ENCODE measurements at places on chromosomes 1 and 21.

GRCh38 chr1:93178418-93178817, 1.8 kb downstream of the TMED5 start:
- no peak for DNase-seq

- DNase-seq, result no peak
These were observed 9.1 kb upstream of the C1QA start for GRCh38 chr1:22627331-22627730.

DNA sequence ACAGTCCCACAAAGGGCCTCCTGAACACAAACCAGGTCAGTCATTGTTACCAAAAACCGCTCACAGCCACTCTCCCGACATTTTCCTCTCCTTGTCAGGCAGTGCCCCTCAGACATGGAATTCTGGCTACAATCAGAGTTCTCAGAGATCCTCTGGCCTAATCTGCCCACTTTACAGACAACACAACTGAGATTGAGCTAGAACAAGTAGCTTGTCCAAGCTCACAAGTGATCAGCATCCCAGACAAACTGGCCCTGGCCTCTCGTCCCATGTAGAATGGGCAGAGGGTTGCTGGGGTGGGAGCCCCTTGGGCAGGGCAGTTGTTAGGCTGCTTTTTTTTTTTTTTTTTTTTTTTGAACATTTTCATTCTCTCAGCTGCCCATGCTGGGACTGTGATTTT, 57.2 kb downstream of the KCNN3 start:
- DNase-seq, result no peak

- DNase-seq, result no peak
These were observed 666.0 kb upstream of the PLXNA2 start for GRCh38 chr1:208910161-208910560.

DNA sequence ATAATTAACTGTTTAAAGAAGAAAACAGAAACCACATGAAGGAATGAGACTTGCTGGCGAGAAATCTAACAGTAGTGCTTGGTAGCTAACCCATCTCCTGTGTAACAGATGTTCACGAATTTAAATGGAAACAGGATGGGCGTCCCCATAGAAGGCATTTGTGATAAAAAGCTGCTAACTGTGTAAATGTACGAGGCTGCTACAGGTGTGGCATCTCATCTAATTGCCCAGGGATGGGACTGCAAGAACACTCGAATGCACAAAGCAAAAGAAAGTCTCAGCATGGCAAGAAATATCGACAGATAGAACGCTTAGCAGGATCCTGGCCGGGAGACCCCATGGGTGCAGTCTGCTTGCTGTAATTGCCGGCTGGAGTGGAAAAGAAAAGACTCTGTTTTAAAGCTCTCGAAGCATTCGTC, 112.7 kb downstream of the RUNX1 start:
- DNase-seq, result peak; percentile 21

GRCh38 chr1:93433407-93433961, 14.4 kb upstream of the FNBP1L start:
- no peak for DNase-seq

- DNase-seq, result no peak
These were observed 12.0 kb downstream of the XCL2 start for GRCh38 chr1:168531615-168532345.

GRCh38 chr21:29256126-29256910, 42.4 kb upstream of the BACH1 start:
- DNase-seq, result no peak

- DNase-seq, result no peak
These were observed 1.3 kb downstream of the ADAMTS1 start for GRCh38 chr21:26843933-26844257.

DNA sequence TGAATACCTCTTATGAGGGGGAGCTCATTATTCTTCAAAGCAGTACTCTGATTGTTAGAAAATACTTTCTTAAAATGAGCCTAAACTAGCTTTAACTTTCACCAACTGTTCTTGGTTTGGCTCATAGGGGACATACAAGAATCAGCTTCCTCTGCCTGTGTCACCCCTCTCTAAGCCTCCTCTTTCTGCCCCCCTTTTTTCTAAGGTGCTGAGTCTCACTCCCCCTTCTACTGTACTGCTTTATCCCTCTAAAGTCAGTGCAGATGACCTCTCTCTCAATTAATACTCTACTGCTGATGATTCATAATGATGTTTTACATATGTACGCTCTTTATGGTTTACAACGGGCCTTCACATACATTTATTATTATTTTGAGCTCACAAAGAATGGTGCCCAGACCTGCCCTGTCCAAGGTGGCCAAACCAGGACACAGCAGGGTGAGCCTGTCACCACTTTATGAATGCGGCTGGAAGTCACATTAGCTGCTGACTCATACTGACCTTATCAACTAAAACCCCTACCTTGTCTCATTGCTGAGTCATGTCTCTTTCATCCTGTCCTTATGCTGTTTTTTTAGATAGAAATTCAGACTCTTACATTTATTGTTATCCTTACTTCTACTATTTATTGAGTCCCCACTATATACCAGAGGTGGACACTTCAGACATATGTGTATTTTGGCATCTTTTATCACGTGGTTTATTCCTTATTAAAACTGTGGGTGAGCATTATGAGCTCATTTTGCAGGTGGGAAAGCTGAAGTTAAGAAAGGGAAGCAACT, 126.9 kb downstream of the RNF220 start:
- DNase-seq, result peak; percentile 92

DNA sequence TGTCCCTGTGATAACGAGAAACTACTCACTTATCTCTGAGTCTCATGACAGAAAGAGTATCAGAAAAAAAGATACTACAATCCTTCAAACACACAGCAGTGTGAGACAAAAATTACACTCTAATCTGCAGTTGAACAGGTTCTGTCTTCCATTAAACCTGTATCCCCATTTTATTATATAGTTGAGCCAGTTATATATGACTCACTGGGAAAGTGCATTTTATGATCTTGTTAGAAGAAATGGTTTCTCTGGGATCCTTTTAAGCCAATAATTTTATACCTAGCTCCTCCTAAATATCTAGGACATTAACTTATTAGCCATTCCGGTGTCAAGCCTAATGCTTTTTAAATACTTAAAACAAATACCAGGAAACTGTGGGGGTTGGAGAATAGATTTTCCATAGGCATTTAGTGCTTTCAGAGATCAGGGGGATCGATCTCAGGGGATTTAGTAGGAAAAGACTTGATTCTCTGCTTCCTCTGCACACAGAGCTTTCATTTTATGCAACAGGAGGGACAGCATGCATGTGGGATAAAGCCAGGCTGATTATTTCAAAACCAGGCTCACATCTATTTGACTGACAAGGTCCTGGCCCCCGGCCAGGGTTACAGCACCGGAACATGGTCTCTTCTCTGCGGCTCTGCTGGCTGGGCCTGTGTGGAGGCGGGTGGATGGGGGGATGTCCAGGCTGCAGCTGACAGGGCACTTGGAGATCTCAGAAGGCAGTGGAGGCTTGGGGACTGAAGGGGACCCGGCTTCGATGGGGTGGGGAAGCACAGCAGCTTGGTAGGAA, 310.6 kb downstream of the DISC1 start:
- DNase-seq, result peak; percentile 11

- no peak for DNase-seq
These were observed 72.1 kb downstream of the RGS13 start for GRCh38 chr1:192707978-192708547.

- DNase-seq, result peak; percentile 35
These were observed 4.4 kb downstream of the HAX1 start for GRCh38 chr1:154276797-154277196.

DNA sequence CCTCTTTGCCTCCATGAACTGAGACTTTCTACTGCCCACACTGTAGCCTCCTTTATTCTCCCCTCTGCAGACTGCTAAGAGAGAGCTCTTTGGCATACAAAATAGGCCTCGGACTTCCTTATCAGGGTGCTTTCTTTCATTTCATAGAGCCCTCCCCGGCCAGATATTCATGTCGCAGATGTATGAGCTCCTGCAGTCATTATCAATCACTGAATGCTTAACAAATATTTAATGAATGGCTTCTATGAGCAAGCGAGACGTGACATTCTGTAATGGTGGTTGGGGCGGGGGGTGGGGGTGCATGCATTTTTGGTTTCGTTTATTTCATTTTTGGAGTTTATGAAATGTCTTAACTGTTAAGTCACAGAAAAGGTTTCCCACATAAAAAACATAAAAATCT, 344.8 kb upstream of the KAZN start:
- DNase-seq, result no peak

GRCh38 chr1:118977600-118977999, 10.5 kb downstream of the TBX15 start:
- DNase-seq, result no peak

DNA sequence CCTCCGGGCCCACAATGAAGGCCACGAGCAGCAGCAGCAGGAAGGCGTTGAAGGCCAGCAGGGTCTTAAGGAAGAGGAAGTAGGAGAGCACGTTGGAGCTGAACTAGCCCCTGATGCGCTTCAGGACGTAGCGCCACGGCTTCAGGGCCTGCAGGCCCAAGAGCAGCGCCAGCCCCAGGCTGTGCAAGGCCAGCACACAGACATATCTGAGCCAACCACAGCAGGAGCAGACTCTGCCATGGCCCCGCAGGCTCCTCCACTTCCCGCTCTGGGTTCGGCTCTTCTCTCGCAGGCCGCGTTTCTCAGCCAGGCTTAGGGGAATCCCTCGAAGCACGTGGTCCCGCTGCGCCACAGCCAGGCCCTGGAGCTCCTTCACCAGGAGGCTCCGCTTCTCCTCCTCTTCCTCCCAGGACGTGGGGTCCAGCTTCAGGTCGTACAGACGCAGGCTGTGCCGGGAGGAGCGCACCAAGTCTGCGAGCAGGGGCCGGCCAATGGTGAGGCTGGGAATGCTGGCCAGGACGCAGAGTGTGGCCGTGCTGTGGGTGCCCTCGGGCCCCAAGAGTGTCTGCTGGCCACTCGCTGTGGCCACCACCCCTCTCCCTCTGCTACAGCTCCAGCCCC, 41.7 kb downstream of the ZNF691 start:
- DNase-seq, result no peak

DNA sequence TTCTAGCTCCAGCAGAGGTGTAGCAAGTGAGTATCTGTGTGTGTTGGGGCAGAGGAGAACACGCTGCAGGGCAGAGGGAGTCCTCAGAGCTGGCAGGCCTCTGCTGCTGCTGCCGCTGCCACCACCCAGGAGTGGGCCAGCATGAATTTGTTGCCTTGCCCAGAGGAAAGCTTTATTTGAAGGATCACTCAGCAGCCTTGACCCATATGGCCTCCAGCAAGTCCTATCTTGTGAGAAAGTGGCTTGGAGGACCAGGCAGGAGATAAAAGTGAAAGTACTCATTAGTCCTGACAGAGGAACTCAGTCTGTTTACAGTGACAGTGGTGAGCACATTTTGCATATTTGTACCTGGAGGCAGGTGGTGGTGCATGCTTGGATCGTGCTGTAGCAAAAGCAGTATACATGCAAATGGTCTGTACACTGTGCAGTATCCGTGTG, 3.1 kb downstream of the TRAF5 start:
- no peak for DNase-seq

DNA sequence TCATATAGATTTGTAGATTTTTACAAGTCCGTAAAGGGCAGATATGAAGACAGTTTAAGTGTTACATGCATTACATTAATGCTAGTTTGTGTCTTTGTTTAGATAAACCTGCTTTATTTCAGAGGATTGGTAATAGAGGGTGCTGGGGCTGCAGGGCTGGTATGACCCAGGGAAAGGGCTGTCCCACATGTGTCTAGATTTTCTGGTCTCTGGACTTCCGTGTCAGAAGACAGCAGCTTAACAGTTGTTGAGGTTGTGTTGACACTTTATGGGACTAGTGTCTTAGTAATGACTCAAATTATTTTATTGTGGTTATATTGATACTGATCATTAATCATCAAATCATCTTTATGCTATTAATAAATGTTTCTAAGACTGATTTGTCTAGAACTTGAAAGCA, 10.1 kb downstream of the PRDM2 start:
- DNase-seq, result no peak

DNA sequence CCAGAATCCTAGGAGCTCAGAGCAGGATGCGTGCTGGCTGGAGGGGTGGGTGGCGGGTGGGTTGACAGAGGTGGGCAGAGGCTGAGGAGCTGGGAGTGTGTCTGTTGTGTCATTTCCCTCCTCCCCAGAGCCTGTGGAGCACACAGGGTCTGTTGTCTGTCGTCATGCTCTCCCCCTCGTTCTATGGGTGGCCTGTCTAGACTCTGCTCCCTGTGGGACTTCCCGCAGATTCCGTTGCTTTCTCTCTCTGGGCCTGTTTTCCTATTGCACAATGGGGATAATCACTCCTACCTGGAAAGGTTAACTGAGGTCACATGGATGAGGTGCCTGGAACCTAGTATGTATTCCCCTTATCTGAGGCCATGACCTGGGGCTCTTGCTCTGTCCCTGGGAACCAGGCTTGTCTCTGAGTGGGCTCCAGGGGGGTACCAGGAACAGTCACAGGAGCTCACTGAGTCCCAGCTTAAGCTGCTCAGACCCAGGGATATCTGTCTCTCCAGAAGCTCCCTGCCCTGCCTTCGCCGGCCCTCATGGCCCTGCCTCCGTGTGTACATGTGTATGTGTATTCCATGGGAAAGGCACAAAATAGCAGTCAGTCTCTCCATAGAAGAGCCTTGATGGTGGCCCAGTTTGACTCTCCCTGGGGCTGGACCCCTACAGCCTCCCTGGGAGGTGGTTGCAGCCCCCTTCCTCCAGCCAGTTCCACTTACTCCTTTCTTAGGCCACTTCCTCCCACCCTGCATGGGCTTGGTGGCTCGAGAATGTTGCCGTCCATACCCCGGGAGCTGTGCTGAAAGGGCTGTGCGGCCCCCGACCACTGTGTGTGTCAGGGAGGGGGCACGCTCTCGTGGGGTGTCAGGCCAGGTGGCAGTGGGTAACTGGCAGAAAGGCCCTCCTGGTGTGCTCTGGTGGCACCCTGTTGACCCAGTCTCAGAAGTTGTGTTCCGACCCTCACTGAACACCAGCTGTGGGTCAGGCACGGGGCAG, 17.9 kb downstream of the PTPRF start:
- no peak for DNase-seq

DNA sequence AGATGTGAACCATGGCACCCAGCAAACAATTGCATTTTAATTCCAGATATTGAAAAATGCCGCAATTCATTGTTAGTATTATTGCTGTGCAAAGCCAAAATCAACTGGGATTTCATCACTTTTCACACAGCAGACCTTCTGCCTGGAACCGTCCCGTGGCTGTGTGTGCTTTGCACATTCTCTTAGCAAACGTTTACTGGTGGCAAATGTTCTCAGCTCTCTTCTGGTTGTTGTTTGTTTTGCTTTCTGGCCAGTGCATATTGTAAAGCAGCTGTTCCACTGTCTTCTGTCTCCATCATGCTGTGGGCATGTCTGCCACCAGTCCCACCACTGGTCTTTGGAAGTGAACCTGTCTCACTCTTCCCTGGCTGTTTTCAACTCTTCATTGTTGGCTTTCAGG, 19.8 kb upstream of the TTLL10 start:
- no peak for DNase-seq

DNA sequence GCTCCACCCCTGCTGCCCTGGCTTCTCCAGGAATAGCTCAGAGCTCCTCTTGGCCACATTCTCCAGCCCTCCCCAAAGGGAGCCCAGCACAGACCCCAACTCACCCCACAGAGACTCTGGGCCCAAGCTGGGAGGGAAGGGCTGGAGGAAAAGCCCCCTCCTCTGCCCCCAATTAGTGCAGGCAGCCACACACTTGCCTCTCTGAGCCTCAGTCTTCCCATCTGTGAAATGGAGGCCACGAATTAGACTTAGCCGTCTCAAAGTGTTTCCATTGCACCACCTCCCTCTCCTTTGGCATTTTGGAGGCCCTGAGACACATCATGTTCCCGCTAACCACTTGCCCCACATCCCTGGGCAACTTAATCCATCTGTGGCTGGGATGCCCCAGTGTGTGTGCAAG, 108.0 kb downstream of the PAX7 start:
- no peak for DNase-seq

- DNase-seq, result no peak
These were observed 9.6 kb upstream of the ECE1 start for GRCh38 chr1:21299780-21300395.

Measured in erythroblast (primary cell).